Stimulated activated naive CD4-positive, alpha-beta T cell treated with Interleukin-2 at 50 U/mL for 16 hours (primary cell): ENCODE measurements at places on chromosomes 11 and 22.

DNA sequence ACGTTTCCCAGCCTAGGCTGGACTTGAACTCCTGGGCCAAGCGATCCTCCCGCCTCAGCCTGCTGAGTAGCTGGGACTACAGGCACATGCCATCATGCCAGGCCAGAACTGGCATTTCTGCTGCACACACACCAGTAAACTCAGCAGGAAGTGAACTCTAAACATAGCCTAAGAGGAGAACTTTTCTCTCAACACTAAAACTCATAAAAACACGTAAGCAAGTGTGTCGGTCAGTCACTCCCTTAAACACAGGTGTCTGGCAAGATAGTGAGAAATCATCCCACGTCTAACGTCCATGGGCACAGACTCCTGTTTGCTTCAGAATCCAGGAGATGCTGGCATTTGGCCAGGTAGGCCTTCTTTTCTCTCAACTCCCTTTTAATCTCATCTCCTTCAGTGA is 104.8 kb downstream of the RPL27A start:
- no peak for DNase-seq

GRCh38 chr11:19573666-19574065 is 139.0 kb upstream of the NAV2 start:
- DNase-seq, result no peak

DNA sequence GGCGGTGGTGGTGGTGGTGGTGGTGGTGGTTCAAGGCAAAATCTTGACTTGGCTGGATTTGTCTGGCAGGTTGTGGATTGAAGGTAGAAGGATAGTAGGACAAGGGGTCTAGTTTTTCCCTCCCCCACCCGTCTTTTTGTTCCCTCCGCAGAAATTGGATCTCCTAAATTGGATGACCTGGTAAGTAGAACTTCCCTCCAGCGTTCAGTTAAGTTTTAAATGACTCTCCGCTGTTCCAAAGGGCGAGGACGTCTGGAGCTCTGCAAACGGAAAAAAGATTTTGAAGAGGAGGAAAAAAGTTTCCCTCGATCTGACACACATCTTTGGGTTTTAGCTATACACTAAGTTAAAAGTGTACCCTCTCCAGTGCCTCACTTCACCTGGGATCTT is 422 bp upstream of the LGR4 start:
- DNase-seq, result no peak

- DNase-seq, result no peak
These were observed 22.9 kb downstream of the TUB start for GRCh38 chr11:8103909-8104308.

GRCh38 chr11:17471501-17471900 is 5.1 kb downstream of the ABCC8 start:
- DNase-seq, result no peak

DNA sequence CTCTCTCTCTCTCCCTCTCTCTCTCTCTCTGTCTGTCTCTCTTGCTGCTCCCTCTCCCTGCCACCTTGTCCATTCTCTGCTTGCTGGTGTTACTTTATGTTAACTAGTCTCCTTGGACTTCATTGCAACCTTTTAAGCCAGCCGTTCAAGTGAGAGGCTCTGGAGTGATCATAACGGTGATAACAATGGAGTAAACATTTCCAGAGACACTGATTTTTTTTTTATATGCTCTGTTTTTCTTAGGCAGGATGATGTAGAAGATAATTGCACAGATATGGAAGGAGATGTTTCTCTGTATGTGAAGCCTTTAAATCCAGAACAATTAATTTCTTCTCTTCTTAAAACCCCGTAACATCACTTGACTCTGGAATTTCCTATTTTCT is 287.7 kb downstream of the TMEM135 start:
- DNase-seq, result no peak

GRCh38 chr11:35066783-35067423 is 72.1 kb upstream of the CD44 start:
- DNase-seq, result peak; percentile 26

DNA sequence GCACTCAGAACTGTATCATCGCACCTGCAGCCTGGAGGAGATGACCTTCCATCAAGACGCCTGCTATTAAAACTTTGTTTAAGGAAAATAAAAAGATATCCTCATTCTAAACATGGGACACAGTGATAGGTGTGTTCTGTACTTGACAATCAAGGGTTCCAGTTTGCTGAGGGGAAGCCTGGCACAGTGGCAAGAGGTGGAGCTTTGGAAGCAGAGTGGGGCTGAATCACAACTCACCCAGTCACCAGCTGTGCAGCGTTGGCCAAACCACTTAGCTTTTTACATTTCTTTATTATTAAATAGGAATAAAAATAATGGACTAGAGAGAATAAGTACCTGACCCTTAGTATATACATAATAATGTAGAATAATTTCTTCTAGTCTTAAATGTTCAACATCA is 220.7 kb downstream of the TENM4 start:
- no peak for DNase-seq

DNA sequence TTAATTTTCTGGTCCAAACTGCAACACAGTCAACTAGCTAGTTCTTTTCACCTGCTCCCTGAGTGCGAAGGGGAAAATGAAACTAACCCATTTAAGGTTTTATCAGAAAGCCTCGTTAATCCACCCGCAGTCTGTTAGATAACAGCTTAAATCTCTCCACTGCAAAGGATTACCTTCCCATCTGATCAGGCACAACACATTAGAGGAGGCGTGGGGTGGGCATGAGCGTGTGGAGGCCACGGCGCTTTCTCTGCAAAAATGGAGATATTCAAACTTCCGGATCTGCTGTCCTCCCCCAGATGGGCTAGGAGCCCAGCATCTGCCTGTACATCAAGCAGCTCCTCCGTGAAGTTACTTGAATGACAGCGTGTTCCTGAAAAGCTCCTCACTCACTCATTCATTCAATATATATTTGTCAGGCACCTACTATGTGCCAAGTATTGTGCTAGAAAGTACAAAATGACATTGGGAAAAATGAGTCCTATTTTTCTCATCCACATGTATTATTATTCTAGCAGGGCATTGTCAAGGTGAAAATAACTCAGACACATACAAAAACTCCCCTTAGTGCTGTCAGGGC is 13.5 kb upstream of the ANKK1 start:
- no peak for DNase-seq

DNA sequence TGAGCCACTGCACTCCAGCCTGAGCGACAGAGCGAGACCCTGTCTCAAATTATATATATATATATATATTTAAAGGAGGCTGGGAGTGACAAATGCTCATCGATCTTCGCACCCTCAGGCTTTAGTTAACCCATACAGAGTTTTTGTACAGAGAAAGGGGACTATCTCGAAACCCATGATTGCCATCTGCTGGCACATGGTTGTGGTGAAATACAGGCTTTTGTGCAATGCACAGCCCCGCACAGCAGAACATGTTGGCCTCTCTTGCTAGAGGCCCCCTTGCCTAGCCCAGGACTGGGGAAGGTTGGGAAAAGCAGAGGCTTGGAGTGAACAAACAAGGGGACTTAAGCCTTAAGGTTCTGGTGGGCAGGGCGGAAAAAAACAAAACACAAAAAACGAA is 3.6 kb downstream of the MYBPC3 start:
- DNase-seq, result no peak

- no peak for DNase-seq
These were observed 688 bp downstream of the PTS start for GRCh38 chr11:112226831-112227401.

GRCh38 chr22:26585104-26585790 is 4.7 kb downstream of the TPST2 start:
- no peak for DNase-seq

DNA sequence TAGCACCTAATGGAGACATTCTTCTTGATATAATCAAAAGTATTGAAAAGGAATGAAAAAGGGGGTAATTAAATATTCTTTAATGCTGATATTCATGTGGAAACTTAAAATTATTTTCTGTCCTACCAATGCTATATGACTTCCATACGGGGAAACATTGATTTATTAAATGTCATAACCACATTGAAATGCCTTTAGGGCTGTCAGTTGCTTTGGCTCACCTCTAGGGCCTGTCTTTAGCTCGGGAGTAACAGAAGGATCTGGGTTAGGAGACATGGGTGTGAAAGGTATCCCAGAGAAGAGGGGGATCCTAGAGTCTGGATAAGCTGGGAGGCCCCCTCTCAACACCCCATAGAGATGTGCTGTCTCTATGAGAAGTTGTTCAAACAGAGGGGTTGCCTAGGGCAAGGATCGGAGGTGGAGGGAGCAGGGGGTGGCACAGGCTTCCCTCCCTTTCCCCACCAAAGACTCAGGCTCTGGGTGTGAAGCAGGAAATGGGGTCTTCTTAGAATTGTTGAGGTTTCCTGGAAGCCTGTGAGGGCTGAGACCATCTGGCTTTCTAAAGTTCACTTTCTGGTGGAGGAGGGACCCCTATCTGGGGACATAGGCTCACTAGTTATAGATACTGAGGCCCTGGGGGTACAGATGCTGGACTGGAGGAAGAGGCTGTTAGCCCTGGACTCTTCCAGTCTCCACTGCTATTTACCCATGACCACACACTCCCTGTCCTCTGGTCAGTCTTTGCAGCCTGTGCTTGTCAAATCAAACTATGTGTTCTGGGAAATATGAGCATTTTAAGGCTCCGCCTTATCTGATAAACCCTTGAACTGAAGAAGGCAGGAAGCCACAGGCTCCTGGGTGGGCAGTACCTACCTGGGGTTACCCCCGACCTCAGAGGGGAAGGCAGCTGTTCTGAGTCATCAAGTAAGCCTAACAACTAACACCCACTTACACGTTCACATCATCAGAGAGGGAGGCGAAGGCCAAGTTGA is 55.8 kb upstream of the RRAS2 start:
- peak; percentile 71 for DNase-seq

DNA sequence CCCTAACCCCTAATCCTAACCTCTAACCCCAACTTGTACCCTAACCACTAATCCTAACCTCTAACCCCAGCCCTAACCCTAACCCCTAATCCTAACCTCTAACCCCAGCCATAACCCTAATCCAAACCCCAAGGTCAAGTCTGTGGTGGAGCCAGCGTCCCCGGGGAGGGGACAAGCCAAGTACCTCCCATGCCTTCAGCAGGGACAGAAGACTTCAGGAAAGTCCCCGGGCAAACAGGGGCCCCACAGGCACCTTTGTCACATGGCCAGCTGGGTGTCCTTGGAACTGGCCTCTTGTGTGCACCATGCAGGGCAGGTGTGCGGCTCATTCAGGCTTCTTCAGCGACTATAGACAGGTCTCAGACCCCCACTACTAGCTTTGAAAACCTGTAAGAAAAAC is 555.8 kb downstream of the BRD1 start:
- no peak for DNase-seq
